ENCODE measurements at places on chromosomes 5 and 9.

- DNase-seq: no peak
Measured at GRCh38 chr9:90033028-90033650, 428.3 kb downstream of the GADD45G start.

DNA sequence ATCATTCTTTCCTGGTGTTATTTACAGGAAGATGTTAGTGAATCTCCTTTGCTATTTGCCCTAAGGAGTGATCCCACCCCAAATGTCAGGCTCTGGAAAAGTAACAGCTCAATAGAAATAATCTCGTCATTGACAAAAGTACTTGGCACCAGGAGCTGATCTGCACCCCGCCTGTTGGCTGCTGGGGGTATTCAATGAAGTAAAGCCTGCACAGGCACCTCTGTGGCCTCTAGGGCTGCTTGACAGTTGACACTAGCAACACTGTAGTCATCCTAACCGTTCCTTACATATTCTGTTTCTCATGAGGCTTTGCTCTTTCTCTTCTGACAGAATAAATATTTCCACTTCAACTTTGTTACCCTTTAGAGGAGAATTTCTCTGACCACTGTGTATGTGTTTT is 103.4 kb downstream of the DOCK2 start:
- DNase-seq: no peak

- DNase-seq: no peak
Measured at GRCh38 chr9:101139082-101139481, 110.6 kb downstream of the PLPPR1 start.

GRCh38 chr5:159874263-159874662 is 42.0 kb upstream of the ADRA1B start:
- no peak for DNase-seq

DNA sequence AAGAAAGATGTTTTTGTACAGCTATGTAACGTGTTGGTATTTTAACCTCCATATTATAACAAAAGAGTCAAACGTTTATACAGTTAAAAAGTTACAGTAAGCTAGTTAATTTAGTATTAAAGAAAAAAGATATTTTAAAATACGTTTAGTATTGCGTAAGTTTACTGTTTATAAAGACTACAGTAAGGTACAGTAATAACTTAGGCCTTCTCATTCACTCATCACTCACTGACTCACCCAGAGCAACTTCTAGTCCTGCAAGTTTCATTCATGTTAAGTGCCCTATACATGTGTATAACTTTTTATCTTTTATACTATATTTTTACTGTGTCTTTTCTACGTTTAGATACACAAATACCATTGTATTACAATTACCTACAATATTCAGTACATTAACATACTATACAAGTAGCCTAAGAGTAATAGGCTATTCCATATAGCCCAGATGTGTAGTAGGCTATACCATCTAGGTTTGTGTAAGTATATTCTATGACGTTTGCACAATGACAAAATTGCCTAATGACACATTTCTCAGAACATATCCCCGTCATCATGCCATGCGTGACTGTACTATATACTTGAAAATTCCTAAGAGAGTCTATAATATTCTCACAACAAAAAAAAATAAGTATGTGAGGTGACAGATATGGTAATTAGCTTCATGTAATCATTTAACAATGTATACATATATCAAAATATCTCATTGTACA is 33.8 kb downstream of the ERP44 start:
- no peak for DNase-seq

GRCh38 chr5:149901511-149901910 is 43.1 kb downstream of the PDE6A start:
- DNase-seq: no peak

GRCh38 chr5:177389241-177390169 is 5.3 kb downstream of the SLC34A1 start:
- no peak for DNase-seq

DNA sequence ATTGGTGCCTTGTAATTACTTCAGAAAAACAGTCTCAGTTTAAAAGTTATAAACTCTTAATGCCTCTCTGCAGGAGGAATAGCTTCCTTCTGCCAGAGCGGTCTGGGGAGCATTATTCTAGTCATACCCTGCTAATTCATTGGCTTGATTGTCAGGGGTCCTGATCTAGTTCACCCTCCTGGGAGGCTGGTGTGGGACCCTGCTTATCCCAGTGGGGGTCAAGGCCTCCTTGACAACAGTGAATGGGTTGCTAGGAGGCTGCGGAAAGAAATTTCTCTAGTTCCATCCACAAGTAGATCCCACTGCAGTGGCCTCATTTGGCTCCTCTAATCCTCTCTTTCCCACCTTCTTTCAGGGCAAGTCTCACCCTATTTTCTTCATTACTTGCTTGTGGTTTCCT is 105.7 kb downstream of the TMC1 start:
- no peak for DNase-seq

- no peak for DNase-seq
Measured at GRCh38 chr5:150502106-150502505, 5.8 kb upstream of the NDST1 start.

DNA sequence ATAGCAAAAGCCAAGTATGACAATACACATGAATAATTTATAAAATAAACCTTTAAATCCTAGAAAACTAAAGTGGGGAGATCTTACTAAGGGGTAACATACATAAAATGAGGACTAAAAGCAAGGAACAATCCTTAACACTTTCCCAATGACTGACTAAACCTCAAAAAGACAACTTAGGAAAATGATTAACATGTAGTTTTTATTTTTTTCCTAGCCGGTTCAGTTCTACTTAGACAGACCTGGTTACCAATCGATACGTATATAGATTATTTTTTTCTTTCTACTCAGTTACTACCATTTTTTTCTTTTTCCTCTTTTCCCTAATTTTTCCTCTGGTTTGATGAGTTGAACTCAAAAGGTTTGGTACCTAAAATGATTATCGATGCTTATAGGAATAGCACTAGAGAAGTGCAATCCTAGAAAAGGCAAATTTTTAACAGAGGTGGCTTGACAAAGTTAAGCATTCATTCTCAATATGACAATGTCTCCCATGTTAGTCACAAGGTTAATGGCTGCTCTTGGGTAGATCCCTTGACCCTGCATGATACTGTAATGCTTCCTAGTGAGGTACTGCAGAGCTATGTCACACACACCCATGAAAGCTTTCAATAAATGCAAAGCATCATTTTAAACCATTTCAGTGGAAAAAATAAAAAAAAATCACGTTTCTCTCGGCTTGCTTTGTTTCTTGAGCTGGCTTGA is 41.5 kb downstream of the FBXO4 start:
- no peak for DNase-seq

DNA sequence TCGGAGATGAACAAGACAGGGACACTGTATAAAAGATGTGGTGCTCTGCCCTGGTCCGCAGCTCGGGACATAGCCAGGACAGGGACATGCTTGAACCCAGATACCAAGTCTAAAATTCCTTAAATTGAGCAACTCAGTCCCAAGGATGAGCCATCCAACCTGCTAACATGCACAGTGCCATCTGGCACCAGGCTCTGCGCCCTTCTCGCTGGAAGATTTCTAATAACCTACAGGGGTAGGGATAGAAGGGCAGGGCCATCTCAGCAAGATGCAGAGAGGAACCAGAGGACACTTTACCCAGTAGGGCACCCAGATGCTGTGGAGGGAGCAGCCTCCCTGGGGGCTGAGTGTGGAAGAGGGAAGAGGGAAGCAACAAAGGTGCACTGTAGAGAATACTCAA is 60.1 kb downstream of the SEMA4D start:
- no peak for DNase-seq

DNA sequence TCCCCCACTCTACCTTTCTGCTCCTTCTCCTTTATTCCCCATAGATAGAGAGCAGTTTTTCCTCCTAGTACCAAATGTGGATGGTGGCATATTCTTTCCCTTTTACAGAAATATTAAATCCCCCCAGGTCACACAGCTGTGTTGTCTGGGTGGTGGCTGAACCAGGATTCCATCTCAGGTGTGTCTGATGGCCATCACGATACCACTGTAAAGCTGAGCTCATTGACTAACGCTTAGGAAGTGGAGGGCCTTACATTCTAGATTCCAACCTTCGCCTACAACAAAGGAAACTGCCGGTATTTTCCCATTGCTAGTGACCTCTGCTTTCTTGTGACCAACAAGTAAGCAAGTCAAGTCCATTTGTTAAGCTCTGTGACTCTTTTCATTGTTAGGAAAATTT is 131.9 kb upstream of the KLF4 start:
- DNase-seq: no peak

- DNase-seq: no peak
Measured at GRCh38 chr5:95163079-95163478, 121.8 kb downstream of the MCTP1 start.

DNA sequence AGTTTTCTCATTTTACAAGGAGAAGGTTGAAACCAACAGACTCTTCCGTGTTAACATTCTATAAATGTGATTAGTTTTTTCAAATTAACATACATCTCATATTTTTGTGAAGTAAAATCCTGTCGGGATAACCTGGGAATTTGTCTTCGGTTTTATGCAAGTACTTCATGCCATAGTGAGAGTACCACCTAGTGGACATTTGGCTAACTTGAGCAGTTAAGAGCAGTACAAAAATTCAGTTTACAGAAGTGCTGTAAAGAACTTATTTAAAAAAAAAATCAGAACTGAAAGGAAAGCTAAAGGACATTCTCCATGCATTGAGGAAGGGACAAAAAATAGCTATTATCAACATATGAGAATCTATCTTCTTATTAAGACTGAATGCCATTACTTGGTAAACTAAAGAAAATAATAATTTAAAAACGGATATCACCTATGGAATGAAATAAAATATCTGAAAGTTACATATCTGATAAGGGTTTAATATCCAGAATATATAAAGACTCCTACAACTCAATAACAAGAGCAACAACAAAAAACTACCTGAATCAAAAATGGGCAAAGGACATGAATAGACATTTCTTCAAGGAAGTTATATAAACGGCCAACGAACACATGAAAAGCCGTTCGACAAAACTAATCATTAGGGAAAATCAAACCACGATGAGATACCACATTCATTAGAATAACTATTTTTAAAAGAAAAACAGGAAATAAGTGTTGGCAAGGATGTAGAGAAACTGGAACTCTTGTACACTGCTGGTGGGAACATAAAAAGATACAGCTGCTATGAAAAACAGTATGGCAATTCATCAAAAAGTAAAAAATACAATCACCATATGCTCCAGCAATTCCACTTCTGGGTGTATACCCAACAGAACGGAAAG is 117.0 kb upstream of the GNA14 start:
- no peak for DNase-seq

DNA sequence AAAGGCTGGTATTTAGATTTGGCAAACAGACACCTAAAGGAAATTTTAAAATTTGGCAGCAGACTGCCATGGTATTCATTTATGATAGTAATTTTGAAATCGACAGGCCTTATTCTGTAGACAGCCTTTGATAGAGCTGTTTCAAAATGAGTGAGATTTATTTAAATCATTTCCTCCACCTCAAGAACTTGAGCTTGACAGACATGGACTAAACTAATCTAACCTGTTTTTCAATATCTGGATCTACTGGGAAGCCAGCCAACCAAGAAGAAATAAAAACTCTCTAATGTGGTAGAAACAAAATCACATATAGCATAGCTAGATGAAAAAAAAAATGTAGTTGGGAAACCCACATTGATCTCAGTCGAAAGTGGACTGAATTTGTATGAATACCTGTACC is 56.9 kb upstream of the RASA1 start:
- DNase-seq: no peak

DNA sequence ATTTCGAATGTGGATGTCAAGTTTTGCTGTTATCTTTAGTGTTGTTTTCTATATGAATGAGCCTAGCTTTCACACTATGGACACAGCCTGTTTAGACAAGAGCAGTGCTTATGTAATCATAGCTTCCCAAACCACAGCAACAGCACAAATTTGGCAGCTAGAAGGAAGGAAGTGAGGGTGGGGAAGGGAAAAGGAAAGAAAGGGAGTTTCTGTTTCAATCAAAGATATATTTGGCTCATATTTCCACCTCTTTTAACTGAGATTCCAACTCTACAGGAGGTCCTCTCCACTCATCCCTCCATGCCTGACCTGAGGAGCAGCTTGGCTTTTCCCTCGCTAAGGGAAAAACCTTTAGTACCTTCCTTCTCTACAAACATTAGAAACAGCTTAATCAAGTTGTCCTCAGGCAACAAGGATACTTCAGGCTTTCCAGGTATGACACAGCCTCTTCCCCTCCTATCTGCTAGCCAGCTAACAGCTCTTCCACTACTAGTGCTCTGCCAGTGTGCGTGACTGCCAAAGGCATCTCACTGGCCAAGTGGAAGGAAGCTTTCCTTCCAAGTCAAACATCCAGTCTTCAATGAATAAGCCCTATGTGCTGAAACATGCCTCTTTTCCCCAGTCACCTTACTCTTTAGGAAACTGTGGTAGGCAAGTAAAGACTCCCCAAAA is 268.6 kb upstream of the PTGER4 start:
- DNase-seq: no peak

GRCh38 chr5:1321576-1321975 is 23.3 kb downstream of the CLPTM1L start:
- DNase-seq: no peak

DNA sequence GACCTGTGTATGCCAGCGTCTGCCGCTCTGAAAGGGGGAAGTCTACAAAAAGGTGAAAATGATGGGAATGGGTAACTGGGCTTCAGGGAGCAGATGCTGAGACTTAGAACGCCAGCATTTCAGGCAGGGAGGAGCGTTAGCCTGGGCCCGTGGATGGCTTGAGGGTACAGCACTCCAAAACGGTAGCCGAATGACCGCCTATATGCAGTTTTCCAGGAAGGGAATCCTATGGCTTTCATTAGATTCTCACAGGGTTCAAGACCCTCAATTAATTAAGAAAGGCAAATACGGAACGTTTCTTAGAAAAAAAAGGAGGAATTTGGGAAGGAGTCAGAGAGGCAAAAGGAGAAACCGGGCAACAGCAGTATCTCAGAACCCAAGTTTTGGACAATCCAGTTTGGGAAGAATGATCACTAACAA is 639 bp downstream of the AMACR start:
- no peak for DNase-seq

DNA sequence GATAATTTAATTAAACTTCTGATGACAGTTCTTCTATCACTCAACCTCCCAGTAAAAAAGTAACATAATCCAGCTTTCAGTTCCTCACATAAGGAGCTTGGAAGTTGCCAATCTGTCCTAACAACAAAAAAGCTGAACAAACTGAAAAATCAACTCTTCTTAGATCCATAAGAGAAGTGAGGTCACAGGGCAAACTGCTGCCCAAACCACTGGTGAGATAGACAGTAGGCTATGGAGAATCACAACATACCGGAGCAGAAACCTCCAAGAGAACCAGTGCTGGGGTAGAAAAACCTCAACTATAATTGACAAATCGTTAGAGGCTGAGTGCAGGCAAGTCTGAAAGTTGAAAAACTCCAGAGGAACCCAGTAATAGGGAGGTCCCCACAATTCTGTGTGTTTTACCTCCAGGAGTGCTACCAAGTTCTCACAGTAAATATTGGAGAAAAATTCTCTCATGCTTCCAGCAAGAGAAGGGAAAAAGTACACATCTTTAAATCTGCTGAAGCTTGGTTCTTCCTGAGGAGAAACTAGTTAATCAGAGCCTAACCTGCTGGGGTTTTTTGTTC is 300.0 kb downstream of the PDE4D start:
- DNase-seq: no peak

All from stimulated activated CD4-positive, alpha-beta T cell treated with anti-CD3 and anti-CD28 coated beads, Interleukin-4, amount 100 ng/mL, for 48 hours (primary cell).